ENCODE measurements at places on chromosomes 1 and 21.
A peak's percentile ranks its signal among the peaks of the same experiment; 100 is the strongest.

DNA sequence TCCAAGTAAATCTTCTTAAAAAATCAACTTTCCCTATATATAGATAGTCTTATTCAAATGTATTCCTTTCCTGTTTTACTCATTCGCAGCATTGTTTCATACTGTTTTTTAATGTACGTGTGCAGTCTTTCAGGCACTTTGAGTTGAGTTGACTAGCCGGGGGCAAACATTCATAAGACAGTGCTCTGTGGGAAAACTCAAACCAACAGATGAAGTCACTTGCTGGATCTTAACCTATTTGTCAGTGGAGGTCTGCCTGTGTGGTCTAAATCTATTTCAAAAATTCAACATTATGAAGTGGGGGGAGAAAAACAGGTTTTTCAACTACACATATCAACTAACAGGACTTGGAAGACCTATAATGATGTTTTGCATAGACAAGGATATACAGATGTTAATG lies 6.2 kb downstream of the HSD11B1 start:
- DNase-seq: no peak

DNA sequence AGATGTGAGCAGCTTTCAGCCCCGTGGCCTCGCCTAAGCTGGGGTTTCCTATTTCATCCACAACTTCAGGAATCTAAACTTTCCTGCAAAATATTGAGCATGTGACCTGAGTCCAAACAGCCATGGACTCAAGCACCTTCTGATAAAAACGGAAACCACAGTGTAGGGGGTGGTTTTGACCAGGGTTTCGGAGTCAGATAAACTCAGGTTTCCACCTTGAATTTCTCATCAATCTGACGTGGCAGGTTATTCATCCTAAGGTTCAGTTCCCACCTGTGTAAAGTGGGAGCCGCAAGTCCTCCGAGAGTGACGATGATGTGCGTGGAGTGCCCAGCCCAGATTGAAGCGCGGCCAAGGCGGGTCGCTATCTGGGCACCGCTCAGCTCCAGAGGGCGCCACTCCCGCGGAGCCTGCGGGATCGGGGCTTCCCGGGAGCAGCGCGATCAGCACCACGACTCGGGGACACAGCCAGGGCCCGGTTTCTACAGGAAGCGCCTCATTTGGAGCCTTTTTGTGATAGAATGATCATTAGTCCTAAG lies 871 bp upstream of the ETS2 start:
- DNase-seq: no peak

- DNase-seq: no peak
Measured at GRCh38 chr1:178238722-178239510, 145.0 kb downstream of the RASAL2 start.

- DNase-seq: no peak
Measured at GRCh38 chr1:37035014-37035691, 838 bp upstream of the GRIK3 start.

DNA sequence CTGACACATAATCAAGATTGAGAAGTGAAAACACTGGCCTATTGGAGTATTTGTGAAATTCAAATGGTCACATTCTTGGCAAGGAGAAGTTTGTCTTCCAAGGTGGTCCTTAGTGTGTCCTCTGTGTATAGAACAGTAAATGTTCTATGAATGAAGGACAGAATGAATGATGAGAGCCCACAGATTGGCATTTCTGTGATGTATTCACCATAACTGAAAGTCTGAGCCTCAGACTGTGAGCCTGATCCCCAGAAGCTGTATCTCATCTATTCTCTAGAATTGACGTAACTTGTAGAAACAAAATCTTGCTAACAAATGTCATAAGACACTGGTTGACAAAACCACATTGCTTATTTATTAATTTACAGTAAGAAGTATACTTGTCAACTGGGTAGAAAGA lies 111.5 kb upstream of the ETV3 start:
- no peak for DNase-seq

DNA sequence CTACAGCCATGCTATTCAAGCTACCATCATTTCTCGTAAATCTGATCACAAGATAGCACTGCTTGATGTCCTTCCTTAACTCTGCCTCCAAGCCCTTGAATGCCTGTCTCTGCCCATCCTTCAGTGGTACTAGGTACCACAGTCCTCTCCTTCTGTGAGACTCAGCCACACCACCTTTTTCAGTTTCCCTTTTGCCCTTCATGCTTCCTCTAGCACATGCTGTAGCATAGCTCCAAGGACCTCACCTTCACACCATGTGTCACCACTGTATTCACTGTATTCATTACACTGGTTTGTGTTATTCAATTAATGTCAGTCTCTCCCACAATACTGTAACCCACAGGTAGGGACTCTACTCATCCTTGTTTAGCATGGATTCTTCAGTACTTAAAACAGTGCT lies 8.0 kb upstream of the TP53BP2 start:
- DNase-seq: no peak

- DNase-seq: no peak
Measured at GRCh38 chr1:201255479-201256362, 27.6 kb upstream of the PKP1 start.

DNA sequence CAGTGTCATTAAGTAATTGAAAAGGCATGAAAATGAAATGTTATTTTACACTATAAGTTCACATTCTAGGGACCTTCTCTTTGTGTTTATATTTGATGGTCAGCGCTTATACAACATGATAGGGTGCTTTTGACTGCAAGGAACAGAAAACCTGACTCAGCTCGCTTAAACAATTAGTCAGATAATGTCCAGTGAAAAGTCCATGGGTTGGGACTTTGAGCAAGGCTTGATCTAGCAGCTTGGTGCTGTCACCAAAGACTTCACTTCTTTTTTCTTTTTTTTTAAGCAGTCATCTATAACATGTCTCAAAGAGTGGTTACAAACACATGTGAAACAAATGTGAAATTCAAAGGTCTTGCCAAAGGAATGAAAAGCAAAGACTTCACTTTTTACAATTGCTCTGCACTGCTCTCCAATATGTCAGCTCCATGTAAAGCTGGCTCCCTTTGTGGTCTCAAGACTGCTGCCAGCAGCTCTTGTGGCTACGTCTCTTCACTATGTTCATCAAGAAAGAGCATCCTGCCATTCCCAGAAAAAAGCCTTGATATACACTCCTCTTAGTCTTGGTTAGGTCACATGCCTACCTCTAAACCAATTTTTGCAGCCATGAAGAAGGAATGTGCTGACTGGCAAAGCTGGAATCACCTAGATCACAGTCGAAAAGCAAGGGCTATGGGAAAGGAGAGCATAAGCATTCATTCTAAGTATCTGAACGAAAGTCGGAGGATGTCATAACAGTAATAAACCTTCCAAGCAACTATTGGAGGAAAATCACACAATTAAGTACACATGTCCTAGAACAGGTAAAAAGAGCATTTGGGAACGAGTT lies 15.2 kb downstream of the F3 start:
- DNase-seq: no peak

- peak; percentile 60 for DNase-seq
Measured at GRCh38 chr1:203271018-203271743, 34.1 kb upstream of the BTG2 start.

DNA sequence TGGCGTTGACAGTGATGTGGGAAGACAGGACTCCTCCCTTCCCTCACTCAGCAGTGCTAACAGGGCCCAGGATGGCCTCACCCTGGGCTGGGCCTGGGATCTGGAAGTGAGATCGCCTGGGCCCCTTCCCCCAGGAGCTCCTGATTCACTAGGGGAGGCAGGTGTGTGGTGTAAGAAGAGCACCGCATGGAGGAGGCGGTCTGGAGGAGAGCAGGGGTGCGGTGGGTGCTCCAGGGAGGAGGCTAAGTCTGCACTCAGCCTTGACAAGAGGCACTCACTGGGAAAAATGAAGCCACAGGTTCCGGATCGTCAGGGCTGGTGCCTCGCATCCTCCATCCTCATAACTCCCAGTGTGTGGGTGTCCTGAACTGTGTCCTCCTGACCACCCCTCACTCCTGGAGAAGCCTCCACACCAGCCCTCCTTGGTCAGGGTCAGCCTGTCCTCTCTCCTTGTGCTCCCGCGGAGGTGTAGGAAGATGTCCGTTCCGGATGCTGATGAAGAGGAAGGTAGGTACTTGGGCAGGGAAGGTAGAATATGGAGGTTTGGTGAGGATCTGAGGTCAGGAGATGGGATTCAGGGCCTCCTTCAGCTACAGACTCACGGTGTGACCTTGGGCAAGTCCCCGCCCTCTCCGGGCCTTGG lies 142.1 kb upstream of the WNT4 start:
- DNase-seq: no peak

DNA sequence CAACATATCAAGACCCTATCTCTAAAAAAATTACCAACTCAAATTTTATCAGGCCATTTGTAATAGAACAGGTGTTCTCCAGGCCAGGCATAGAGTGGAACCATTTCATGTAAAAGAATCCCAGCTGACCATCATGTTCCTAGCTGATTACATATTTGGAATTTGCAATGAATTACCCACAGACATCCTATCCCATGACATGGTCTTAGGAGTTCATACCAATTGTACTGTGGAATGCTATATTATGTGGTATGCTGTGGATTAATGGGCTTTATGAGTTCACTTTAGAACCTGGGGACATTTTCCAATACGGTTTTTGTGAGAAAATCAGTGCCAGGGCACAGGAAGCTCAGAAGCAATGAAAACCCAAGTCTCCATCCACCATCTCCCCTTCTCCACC lies 110.3 kb downstream of the ZNF281 start:
- no peak for DNase-seq

- no peak for DNase-seq
Measured at GRCh38 chr1:18246543-18246942, 138.9 kb downstream of the IGSF21 start.

GRCh38 chr1:109089242-109090015 lies 1.1 kb upstream of the TMEM167B start:
- DNase-seq: peak; percentile 40

GRCh38 chr1:235098547-235098946 lies 30.1 kb downstream of the TOMM20 start:
- no peak for DNase-seq

- no peak for DNase-seq
Measured at GRCh38 chr1:2214541-2215241, 13.4 kb upstream of the SKI start.

DNA sequence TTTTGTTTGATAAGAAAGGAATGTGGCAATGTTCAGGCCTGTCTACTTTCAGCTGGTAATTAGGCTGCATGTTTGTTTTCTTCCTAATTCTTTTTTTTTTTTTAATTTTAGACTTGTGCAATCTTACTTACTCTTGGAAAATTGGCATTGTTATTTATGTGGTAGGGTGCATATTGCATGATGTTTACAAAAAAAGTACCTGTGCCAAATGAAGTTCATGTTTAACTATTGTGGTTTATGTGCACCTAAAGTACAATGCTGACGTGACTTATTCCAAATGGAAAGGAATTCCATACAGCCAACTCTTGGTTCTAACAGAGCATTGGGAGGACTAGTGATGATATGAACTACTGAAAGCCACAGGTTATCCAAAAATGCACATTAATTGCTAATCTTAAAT lies 51.0 kb downstream of the KCNK2 start:
- no peak for DNase-seq

DNA sequence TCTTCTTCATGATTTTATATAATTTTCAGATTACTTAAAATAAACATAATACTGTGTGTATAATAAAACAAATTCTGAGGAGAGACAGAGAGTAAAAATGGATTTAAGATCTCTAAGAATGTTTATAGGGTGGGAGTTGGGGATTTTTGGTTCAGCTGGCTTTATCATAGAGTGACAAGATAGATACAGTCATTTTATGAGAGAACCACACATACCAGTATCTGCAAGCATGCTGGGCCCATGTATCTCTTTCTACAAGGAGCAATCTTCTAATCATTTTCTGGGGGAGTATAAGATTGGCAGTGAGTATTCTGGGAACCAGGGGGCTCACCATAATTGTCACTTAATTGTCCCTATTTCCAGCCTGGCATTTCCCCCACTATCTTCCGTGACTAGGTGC lies 64.3 kb upstream of the DUSP10 start:
- no peak for DNase-seq

- no peak for DNase-seq
Measured at GRCh38 chr1:157270705-157271274, 132.6 kb upstream of the ETV3 start.

- DNase-seq: no peak
Measured at GRCh38 chr1:3036447-3037280, 15.4 kb downstream of the ACTRT2 start.

- DNase-seq: peak; percentile 56
Measured at GRCh38 chr1:15411593-15412137, 2.0 kb downstream of the EFHD2 start.

DNA sequence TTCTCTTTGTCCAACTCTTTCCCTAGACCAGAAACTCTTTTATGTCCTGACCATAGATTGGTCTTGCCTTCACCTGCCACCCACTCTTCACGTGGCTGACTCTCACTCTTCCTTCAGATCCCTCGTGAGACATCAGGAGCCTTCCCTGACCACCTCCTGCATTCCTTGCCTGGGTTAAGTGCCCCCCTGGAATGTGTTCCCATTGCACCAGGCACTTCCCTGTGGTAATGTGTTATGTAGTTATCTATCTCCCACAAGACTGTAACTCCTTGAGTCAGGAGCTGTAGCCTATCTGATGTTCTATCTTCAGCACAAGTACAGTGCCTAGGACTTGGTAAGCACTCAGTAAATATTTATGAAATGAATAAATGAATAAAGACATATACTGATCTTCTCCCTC lies 111.2 kb upstream of the CTTNBP2NL start:
- DNase-seq: no peak

GRCh38 chr1:153750026-153750995 lies 22.5 kb downstream of the INTS3 start:
- no peak for DNase-seq

GRCh38 chr1:224529844-224530243 lies 86.3 kb upstream of the CNIH3 start:
- no peak for DNase-seq

GRCh38 chr1:203322500-203323179 lies 17.3 kb downstream of the BTG2 start:
- DNase-seq: no peak

DNA sequence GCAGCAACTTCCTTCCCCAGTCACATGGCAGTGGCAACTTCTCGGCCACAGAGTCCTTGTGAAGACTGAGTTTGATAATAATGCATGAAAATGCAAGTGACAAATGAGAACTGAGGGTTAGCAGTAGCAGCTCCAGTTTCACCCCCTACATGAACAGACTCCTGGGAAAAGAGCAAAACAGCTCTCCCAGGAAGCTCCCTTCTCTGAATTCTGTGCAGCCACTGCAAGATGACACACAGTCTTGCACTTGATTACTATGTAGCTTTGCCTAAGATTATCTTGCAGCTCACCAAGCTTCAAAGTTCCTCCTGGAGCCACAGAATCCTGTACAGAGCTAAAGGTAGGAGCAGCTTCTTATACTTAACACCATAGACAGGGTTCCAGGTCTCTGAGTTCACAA lies 4.7 kb downstream of the PGBD5 start:
- no peak for DNase-seq

DNA sequence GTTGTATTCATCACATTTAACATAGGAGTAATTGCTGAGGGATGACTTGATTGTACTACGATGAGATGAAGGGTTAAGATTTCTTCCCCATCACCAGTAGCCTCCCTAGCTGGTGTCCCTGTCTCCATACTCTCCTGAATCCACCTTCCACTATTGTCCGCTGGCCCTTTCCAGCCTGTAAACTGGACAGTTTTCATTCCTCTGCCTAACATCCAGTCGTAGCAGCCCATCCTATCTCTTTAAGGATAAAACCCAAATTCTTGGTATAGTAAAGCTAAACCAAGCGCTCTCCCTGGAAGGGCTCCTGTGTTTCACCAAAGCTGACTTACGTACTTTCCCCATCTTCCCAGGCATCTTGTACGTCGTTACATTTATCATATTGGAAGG lies 670 bp downstream of the COX20 start:
- no peak for DNase-seq

GRCh38 chr1:147515045-147515869 lies 26.0 kb upstream of the BCL9 start:
- DNase-seq: no peak
